ENCODE measurements at places on chromosomes 7 and 10. TPM values are rescaled to one million over a fixed set of nuclear protein-coding genes. Genes with fewer than 3 reads are reported as not detected.

DNA sequence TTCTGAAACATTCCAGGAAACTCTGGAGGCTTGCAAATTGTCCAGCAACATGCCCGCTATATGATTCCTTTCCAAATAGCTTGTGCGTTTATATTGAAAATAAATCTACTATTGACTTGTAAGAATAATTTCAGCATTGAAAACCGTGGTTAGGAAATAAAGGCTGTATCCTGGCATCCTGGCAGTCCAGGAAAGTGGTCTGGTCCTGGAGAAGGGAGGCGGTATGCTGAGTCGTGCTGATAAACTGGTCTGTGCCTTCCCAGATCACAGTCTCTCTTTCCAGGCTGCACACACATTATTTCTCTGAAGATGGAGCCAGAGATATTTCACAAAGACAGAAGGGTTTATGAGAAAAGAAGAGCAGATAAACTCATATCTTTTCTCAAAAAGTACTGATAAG is 350.1 kb upstream of the COBL start:
- DNase-seq = no peak

DNA sequence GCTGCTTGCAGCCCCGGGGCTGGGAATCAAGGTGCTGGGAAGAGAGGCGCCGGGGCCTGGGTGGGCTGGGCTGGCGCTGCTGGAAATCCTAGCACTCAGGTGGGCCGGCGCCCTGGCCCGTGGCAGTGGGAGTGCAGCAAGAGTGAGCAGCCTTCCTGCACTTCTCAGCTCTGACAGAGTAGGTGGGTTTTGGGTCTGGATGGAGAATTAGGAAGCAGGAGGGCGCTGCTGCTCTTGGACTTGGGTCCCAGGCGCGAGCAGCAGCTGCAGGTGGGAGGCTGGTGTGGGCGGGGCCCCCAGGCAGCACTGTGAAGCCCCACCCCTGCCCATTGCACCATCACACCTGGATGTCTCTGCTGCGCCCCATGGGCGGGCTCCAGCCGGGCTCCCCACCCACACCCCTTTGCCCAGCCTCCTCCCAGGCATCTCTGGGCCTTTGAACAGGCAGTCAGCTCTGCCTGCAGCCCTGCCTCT is 6.0 kb downstream of the BRI3 start:
- no peak for DNase-seq

GRCh38 chr7:51046482-51046881 is 263.8 kb upstream of the GRB10 start:
- DNase-seq = no peak

- DNase-seq = no peak
Observed at GRCh38 chr7:17774248-17774647, 166.0 kb downstream of the SNX13 start.

GRCh38 chr7:114082642-114083165 is 163.9 kb upstream of the PPP1R3A start:
- DNase-seq = no peak

DNA sequence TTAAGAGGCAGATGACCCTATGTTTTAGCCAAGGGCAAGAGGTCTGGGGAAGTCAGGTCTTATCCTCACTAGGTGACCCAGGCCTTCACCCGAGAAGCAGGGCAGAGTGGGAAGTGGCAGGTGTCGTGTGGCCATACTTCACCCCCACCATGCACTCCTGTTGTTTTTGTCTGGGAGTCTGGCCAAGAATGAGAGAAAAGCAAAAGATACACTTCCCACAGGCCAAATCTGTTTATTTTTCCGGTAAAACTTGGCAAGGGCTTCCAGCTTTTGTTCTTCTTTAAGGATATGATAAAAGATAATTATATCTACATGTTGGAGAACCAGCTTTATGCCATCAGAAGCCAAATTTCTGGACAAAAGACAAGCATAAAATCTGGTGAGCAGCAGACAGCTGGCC is 137.4 kb upstream of the CDC14C start:
- DNase-seq = no peak

DNA sequence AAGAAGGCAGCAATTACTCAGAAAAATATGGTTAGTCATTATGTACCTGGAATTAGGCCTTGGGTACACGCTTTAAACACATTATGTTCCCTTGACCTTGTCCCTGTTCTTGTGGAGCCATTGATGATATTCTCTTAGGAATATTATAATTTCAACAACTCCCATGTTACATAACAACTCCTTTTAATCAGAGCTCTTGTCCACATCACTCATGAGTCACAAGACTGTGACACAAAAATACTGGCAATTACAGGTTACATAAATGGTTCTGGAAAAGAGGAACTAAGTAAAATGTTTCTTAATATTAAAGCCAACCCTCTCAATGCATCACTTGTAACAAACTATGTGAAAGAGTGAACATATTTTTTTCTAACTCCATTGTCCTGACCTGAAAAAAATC is 143.8 kb upstream of the PCLO start:
- no peak for DNase-seq

Gene ADCY1
- 4.3 TPM for total RNA-seq

Gene TBXAS1
- total RNA-seq = 2.7 TPM

Gene SORCS3
- total RNA-seq = not detected

Gene CCDC136
- 15.7 TPM for total RNA-seq

Gene PKD2L1
- not detected for total RNA-seq
